ENCODE measurements at places on chromosomes 12 and 14. TPM values are rescaled to one million over a fixed set of nuclear protein-coding genes. Genes with fewer than 3 reads are reported as not detected.

GRCh38 chr14:99194136-99194535 is 77.9 kb downstream of the BCL11B start:
- no peak for DNase-seq

- no peak for DNase-seq
Observed at GRCh38 chr14:76146976-76147375, 4.7 kb upstream of the GPATCH2L start.

CCDC88C gene
- total RNA-seq, result 24.4 TPM

GRCh38 chr14:61584331-61584741 is 111.0 kb upstream of the HIF1A start:
- no peak for DNase-seq

PROX2 gene
- total RNA-seq, result not detected

All from type B pancreatic cell (in vitro differentiated cells).